GM12878 (cell line): ENCODE measurements at places on chromosomes 3 and 15. TPM values are rescaled to one million over a fixed set of nuclear protein-coding genes. Genes with fewer than 3 reads are reported as not detected.

GRCh38 chr15:78866803-78867202 lies 5.9 kb upstream of the MORF4L1 start:
- no peak overlapping the region for H3K4me3 ChIP-seq
- no peaks in the 10 kb centered on the region for H3K4me1 ChIP-seq
- no peaks in the 10 kb centered on the region for H3K36me3 ChIP-seq
- no peak for DNase-seq
- no peaks in the 10 kb centered on the region for H3K27me3 ChIP-seq

GRCh38 chr15:87461631-87462030 lies 794.9 kb downstream of the NTRK3 start:
- H3K4me1 ChIP-seq, result no peaks in the 10 kb centered on the region
- no peaks in the 10 kb centered on the region for H3K36me3 ChIP-seq
- no peak for DNase-seq
- H3K27ac ChIP-seq, result no peak overlapping the region

DNA sequence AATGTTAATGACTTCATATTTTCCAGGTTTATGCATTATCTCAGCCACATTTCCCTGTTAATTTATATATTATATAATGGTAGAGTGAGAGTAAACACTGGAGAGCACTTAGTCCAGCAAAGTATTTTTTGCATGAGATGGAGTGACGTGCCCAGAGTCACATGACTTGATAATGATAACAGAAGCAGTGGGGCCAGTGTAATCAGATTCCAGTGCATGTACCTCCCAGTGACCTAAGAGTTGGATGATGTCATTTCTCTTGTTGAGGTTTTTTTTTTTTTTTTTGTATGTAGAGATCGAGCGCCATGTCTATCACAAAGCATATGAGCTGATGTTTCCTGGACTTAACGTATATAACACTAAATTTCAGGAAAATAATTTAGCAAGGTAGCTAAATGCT lies 375.3 kb downstream of the CNTN6 start:
- DNase-seq, result no peak
- H3K4me3 ChIP-seq, result no peak overlapping the region
- H3K36me3 ChIP-seq, result no peaks in the 10 kb centered on the region
- H3K27me3 ChIP-seq, result no peaks in the 10 kb centered on the region
- H3K4me1 ChIP-seq, result no peaks in the 10 kb centered on the region

- no peak for DNase-seq
- H3K36me3 ChIP-seq, result no peaks in the 10 kb centered on the region
- no peak overlapping the region for H3K4me3 ChIP-seq
- peaks cover 16% of the 10 kb centered on the region for H3K27me3 ChIP-seq
Measured at GRCh38 chr3:147390589-147391569, 15.5 kb downstream of the ZIC4 start.

DNA sequence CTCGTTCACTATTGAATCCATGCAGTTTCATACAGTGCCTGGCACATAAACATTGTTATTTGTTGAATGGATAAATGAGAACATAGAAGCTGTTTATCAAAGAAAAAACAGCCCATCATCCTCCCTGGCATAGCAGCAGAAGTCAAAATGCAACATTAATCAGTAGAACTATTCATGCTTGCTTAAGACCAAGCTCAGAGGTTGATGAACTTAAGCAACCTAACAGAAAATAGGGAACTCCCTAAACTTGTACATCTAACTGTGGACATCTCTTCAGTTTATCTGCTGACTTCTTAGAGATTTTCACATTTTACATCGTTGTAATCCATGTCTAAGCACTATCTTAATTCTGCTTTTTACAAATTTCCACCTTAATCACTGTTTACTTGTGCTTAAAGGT lies 29.2 kb downstream of the SENP8 start:
- H3K27ac ChIP-seq, result no peak overlapping the region
- no peak overlapping the region for H3K4me3 ChIP-seq
- peaks cover under 1% of the 10 kb centered on the region; the same call in 1 of the 2 replicates for H3K4me1 ChIP-seq
- DNase-seq, result no peak
- no peaks in the 10 kb centered on the region for H3K36me3 ChIP-seq

DNA sequence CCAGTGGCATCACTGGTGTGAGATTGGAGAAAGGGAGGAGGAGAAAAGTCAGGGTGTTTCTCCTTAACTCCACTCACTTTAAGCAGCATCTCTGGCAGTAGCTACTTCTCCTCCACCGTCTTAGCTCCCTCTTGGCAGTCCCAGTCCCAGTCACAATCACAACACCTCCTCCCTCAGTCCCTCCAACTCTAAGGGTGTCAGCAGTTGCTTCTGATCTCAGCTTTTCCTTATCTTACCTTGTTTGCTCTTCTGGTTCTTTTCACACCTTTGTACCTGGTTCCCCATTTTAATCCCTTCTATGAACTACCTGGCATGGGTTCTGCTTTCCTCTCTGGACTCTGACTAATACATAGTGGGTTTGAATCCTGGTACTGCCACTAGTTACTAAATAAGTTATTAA lies 188.3 kb upstream of the CTDSPL start:
- H3K27me3 ChIP-seq, result no peaks in the 10 kb centered on the region; the same call in none of the 2 replicates
- no peak overlapping the region for H3K27ac ChIP-seq
- no peak overlapping the region for H3K4me3 ChIP-seq
- no peaks in the 10 kb centered on the region for H3K36me3 ChIP-seq
- no peaks in the 10 kb centered on the region for H3K4me1 ChIP-seq

- no peak for DNase-seq
- H3K27ac ChIP-seq, result no peak overlapping the region; the same call in 1 of the 2 replicates
- H3K4me3 ChIP-seq, result no peak overlapping the region
- peaks cover 11% of the 10 kb centered on the region for H3K36me3 ChIP-seq
- peaks cover 44% of the 10 kb centered on the region for H3K4me1 ChIP-seq
- no peaks in the 10 kb centered on the region for H3K27me3 ChIP-seq
Measured at GRCh38 chr15:81312790-81313543, 11.0 kb downstream of the STARD5 start.

DNA sequence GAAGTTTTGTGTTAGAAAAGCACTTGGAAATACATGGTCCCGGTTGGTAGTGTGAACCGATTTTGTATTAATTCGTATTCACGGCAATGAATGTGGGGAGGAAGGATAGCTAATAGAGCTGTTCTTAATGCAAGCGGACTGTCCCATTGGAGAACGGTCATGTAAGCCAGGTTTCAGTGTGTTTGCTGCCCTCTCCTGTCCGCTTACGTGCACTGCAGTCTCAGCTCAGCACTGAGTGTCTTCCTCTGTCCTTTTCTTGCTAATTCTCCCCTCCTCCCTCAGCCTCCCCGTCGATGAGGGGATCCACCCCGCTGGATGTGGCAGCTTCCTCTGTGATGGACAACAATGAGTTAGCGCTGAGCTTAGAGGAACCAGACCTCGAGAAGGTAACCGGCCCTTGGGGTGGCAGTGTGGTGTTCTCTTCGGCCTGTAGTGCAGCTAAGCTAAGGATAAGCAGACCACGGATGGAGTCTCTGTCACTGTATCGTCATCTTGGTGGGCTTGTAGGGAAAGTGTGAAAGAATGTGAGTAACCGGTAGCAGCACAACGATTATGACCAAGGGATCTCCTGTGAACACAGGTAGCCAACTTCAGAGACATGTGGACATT lies 267.5 kb upstream of the CHRM5 start:
- DNase-seq, result peak; percentile 21
- H3K27ac ChIP-seq, result no peak overlapping the region
- H3K36me3 ChIP-seq, result no peaks in the 10 kb centered on the region

DNA sequence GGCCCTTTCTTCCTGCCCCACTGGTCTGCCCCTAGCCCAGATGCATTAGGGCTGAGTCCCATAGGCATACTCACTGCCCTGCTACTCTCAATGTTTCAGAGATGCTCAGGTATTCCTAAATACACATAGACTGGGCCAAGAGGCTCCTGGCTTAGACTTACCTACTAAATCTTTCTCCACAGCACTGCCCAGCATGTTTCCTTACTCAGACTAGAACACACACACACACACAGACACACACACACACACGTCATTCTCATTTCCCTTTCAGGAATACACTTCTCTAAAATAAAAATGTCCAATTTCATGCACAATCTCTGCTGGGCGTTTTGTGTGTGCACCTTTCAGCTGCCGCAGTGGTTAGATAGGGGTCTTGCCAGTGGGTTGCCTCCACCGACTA lies 175.7 kb downstream of the FAM43A start:
- DNase-seq, result no peak
- no peak overlapping the region for H3K4me3 ChIP-seq
- H3K4me1 ChIP-seq, result peaks cover 3% of the 10 kb centered on the region; the same call in 1 of the 2 replicates
- no peaks in the 10 kb centered on the region for H3K36me3 ChIP-seq
- H3K27me3 ChIP-seq, result no peaks in the 10 kb centered on the region
- H3K27ac ChIP-seq, result no peak overlapping the region

- H3K36me3 ChIP-seq, result no peaks in the 10 kb centered on the region
- H3K4me3 ChIP-seq, result no peak overlapping the region
- H3K4me1 ChIP-seq, result no peaks in the 10 kb centered on the region
- DNase-seq, result no peak
- H3K27me3 ChIP-seq, result no peaks in the 10 kb centered on the region
Measured at GRCh38 chr3:24730173-24730572, 235.5 kb upstream of the THRB start.

GRCh38 chr3:8776406-8776805 lies 7.0 kb upstream of the OXTR start:
- H3K27me3 ChIP-seq, result no peaks in the 10 kb centered on the region
- H3K4me3 ChIP-seq, result no peak overlapping the region

DNA sequence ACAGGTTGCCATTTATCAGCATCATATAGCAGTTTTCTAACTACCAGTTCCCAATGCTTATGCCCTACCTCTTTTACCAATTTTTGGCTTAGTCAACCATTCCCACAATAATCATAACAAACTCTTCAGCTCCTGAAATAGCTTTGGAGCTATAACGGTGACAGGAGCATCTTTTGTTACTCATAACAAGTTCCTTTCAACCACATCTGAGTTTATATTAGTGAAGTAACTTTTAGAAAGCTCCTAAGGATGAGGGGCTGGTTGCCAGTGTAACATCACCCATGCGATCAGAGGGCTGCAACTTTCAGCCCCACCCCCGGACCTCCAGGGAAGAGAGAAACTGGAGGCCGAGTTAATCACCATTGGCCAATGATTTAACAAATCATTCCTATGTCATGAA lies 495.3 kb upstream of the RASGRP1 start:
- no peak for DNase-seq
- H3K4me3 ChIP-seq, result no peak overlapping the region
- H3K36me3 ChIP-seq, result no peaks in the 10 kb centered on the region
- H3K27me3 ChIP-seq, result no peaks in the 10 kb centered on the region; the same call in 1 of the 2 replicates
- H3K4me1 ChIP-seq, result no peaks in the 10 kb centered on the region

DNA sequence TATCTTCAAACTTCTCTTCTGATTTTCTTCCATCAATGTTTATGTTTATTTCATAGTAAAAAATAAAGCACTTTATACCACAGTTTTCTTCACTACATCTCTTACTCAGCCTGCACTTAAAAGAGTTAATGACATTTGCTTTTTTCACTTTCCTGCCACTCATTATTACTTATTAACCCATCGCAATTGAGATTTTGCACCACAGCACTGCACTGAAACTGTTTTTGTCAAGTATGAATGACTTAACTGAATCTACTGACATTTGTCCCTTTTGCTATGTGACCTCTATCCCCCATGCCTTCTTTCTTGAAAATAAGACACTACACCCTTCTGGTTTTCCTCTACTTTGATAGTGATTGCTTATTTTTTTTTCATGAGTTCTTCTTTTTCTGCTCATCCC lies 739.7 kb upstream of the DPPA4 start:
- peak; percentile 3 for DNase-seq
- H3K36me3 ChIP-seq, result no peaks in the 10 kb centered on the region
- H3K27ac ChIP-seq, result no peak overlapping the region
- H3K4me1 ChIP-seq, result no peaks in the 10 kb centered on the region

DNA sequence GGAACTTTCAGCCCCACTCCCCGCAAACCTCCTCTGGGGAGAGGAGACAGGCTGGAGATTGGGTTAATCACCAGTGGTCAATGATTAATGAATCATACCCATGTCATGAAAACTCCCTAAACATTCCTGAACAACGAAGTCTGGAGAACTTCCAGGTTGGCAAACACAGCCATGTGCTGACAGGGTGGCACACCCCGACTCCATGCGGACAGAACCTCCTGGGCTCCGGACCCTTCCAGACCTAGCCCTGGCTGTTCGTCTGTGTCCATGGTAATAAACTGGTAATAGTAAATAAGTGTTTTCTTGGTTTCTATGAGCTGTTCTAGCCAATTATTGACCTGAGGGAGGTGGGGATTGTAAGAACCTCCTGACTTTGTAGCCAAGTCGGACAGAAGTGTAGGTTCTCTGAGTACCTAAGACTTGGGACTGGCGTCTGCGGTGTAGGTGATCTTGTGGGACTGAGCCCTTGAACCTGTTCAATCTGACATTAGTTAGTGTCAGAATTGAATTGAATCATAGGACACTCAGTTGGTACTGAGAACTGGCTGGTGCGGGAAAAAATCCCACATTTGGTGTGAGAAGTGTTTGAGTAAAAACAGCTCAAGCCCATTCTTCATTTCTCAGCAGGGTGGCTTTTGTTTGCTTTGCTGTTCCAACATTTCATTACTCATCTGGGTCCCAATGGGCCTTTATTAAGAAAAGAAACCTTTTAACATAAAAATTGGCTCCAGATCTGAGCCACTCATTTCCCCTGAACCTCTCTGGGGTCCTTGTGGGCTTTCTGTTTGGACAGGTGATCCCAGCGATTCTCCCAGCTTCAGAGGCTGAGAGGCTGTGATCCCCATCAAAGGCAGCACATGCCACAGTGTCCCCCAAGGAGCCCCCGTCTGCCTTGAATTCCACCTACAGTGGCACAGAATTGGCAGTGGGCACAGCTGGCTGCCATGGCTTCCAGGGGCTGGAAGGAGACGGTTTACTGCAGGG lies 151.0 kb downstream of the TJP1 start:
- H3K4me3 ChIP-seq, result no peak overlapping the region
- H3K27ac ChIP-seq, result no peak overlapping the region
- no peaks in the 10 kb centered on the region for H3K27me3 ChIP-seq
- H3K4me1 ChIP-seq, result no peaks in the 10 kb centered on the region

GRCh38 chr3:2958551-2958950 lies 151.6 kb downstream of the IL5RA start:
- H3K27me3 ChIP-seq, result no peaks in the 10 kb centered on the region
- no peak for DNase-seq
- no peaks in the 10 kb centered on the region for H3K36me3 ChIP-seq

- no peaks in the 10 kb centered on the region for H3K27me3 ChIP-seq
- peak overlapping the region; percentile 44; the same call in 1 of the 2 replicates for H3K4me3 ChIP-seq
- peak; percentile 95 for DNase-seq
- H3K4me1 ChIP-seq, result peaks cover 53% of the 10 kb centered on the region
Measured at GRCh38 chr3:101936419-101937356, 87.4 kb downstream of the NFKBIZ start.

DNA sequence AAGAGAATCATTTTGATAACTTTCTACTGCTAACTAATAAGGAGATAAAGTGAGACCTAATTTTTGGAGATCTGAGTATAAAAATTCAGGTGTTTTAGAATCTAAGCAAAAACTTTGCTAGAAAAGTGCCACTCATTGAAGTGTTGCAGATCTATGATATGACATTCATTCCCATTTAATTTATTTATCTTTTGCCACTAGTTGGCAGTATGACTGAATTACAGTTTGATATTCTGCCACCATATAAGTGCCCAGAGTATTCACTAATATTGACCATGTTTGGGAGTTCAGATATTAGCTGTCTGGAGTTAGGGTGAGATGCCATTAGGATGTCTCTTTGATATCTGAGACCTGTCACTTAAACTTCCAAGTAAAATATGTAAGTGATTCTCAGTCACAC lies 251.3 kb upstream of the GBE1 start:
- H3K27me3 ChIP-seq, result no peaks in the 10 kb centered on the region
- no peak overlapping the region for H3K4me3 ChIP-seq
- no peak overlapping the region for H3K27ac ChIP-seq
- DNase-seq, result no peak
- no peaks in the 10 kb centered on the region for H3K4me1 ChIP-seq

- DNase-seq, result no peak
- H3K4me1 ChIP-seq, result peaks cover 14% of the 10 kb centered on the region
- no peaks in the 10 kb centered on the region for H3K36me3 ChIP-seq
Measured at GRCh38 chr15:85792912-85793590, 1.7 kb downstream of the KLHL25 start.

Gene SLTM
- 69.8 and 77.9 TPM in 2 replicates for total RNA-seq

Gene LRRC2
- total RNA-seq, result not detected in 2 replicates

Gene FBLN2
- total RNA-seq, result 0.27 and 0.41 TPM in 2 replicates

Gene GRIP2
- not detected in 2 replicates for total RNA-seq
